Right ventricle myocardium inferior (tissue), 1 donor: ENCODE measurements at places on chromosomes 6 and 20.
A peak's percentile ranks its signal among the peaks of the same experiment; 100 is the strongest.

DNA sequence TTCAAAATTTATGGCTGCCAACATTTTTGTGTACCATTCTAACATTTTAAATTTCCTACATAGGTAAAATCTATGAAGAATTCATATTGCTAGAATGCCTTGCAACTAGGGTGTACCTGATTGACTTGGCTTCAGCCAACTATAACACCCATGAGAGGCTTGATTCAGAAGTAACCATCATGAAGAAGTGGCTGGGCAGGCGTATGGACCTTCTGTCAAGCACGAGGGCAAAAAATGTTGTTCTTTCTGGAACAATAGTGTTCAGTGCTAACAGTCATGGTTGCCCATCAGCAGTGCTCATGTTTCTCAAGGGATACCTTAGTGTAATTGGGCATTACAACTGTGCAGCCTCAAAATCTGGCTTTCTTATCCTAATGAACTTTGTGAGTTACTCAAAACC is 42.9 kb downstream of the ID4 start:
- no peak for DNase-seq

DNA sequence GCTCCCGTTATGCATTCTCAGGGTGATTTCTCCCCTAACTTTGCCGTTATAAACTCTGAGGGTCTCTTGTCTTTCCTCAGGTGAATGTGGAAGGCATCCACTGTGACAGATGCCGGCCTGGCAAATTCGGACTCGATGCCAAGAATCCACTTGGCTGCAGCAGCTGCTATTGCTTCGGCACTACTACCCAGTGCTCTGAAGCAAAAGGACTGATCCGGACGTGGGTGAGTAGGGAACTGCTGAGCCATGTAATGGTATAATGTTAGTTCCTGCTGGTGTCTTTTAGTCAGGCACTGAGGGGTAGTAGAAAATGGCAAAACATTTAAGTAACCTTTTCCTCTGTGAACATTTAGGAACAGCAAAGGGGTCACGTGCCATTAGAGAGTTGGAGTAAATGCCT is 395.4 kb downstream of the ARHGAP18 start:
- peak; percentile 67 for DNase-seq

DNA sequence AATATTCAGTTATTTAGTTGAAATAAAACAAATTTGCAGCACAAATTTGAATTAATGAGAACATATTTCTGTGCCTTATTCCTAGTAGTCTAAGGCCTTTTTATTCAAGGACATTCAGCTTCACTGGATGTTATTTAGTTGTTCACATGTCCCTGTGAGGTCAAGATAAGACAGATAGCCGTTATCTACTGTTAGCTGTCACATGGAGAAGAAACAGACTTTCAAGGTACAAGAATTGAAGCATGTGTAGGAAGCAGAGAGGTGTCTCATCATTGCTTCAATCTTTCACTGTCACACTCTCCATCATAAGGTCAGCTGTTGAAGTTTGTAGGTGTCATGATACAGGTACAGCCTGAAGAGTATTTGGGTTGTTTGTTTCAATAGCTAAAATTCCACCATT is 112.9 kb upstream of the JAG1 start:
- DNase-seq, result no peak

GRCh38 chr6:82017288-82017687 is 230.3 kb downstream of the IBTK start:
- DNase-seq, result no peak

DNA sequence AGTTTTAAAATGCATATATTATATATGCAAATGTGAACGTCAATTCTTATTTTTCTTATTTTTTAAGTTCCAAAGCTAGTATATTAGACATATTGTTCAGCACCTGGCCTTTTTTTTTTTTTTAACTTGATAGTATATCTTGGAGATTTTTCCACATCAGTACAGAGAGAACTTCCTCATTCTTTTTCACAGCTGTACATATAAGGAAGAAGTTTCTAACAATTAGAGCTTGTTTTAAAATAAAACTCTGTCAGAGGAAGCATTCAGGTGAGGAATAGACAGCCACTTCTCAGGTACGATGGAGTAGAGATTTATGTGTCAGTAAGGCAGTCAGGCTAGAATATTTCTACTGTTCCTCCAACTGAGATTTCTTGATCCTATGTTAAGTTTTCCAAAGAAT is 233.1 kb upstream of the SUPT3H start:
- no peak for DNase-seq

DNA sequence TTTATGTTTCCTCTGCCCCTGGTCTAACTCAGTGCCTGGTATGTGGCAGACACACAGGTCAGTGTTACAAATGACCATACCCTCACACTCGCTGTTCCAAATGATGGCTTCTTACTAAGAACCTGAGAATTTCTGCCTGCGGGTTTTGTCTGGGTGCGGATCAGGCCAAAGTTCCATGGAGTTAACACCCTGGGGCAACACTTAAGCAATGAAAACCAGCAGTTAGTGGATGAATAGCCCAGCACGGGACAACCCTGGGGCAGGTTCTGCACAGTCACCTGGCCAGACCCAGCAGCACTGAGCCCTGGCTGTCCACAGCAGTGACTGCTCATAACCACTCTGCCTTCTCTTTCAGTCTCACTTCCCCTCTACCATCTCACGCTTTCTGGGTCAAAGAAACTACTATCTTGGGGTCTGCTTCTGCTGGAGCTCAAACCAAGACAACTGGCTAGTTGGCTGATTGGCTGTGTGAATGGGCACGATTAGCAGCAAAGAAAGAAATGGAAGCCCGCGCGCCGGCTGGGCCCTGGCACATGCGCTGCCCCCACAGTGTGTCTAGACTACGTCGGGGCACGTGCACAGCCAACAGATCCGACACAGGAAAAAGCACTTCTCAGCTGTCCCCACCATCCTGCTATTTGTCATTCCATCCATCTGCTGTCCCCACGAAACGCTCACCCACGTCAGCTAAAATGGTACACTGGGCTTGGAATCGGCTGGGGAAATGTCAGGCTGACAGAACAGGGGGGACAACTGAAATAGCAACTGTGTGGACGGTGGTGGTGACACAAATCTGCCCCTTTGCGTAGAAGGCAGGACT is 36.6 kb downstream of the MGME1 start:
- DNase-seq, result no peak

- DNase-seq, result no peak
Measured at GRCh38 chr6:21734204-21734603, 140.7 kb downstream of the SOX4 start.
